Effector CD8-positive, alpha-beta T cell (primary cell): ENCODE measurements at places on chromosomes 7 and 10.
A peak's percentile ranks its signal among the peaks of the same experiment; 100 is the strongest.

DNA sequence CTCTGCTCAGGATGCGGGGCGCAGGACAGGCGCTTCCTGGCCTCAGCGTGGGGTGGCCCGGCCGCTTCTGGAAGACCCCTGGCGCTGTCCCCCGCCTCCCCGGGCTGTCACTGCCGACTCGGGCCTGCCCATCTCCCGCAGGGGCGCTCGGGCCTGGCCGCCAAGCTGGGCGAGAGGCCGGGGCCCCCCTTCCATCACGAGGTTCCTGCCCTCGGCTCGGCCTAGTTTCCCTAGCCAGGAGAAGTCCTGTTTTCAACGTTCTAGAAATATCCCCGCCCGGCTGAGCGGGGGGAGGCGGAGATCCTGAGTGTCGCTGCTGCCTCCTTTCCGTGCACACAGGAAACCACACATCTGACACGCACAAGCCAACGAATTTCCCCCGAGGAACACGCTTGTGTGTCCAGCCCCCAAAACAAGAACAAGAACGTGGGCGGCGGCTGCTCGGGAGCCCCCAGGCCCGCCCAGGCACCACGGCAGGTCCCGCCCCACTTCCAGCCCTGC is 33.7 kb downstream of the AP5Z1 start:
- DNase-seq = peak; percentile 24

- DNase-seq = peak; percentile 21
These were observed 8.7 kb upstream of the GLRX3 start for GRCh38 chr10:130127364-130128061.

DNA sequence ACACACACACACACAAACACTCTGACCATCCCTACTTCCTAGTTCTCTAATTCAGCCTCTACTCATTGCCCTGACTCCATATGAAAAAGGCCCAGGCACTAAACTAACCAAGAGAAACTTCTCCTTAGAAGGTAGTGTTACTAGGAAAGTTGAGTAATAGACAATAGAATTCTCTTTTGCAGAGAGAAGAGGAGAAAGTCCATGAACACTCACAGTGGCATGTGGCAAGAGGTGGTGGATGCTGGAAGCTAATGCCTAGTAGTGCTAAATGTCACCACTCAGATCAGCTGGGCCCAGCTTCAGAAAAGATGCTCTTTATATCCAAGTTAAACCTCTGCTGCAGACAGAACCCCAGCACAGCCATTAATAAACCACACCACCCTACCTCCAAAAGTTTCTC is 58.2 kb downstream of the SORBS1 start:
- no peak for DNase-seq

GRCh38 chr7:111756687-111757178 is 194.4 kb upstream of the IMMP2L start:
- no peak for DNase-seq

DNA sequence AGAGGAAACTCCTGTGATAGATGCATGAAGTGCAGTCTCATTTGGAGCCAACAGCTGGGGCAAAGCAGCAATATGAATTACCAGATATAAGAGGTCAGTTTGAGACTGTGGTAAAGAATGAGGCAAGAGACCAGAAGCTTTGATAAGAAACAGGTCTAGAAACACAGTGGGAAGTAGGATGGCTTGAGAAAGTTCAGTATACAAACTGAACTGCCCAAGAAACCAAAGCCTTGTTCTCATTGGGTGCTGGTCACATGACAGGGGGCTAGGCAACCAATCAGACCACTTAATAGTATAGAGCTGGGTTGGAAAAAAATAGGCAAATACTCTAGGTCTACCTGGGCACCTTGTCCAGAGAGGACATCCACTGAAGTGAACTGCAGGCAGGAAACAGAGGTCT is 46.2 kb upstream of the PLCE1 start:
- no peak for DNase-seq

DNA sequence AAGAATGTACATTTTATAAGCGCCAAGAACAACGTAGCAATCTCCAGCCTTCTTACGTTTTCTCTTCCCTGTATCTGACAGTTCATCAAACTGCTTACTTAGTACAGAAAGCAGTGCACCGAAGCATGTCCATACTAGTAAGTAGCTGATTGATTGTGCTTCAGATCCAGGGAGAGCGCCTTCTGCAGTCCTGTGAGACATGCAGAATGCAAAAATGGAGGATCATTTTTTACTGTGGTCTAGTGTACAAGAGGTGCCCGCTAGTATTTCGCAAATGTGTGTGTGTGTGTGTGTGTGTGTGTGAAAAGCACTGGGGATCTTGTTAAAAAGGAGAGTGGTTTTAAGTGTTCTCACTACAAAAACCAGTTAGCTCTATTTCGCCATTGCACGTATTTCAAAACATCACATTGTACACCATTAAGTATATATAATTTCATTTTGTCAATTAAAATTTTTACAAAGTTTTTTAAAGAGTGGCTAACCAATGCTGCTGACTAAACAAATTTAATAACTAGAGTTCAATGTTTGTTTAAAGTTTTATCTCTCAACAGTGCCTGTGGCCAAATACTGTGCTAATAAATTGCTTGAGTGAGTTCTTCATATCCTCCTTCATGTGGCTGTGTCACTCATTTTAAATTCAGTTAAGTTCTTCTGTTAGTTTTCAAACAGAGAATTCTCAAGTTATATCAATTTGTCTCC is 99.6 kb downstream of the ZMYND11 start:
- DNase-seq = no peak

DNA sequence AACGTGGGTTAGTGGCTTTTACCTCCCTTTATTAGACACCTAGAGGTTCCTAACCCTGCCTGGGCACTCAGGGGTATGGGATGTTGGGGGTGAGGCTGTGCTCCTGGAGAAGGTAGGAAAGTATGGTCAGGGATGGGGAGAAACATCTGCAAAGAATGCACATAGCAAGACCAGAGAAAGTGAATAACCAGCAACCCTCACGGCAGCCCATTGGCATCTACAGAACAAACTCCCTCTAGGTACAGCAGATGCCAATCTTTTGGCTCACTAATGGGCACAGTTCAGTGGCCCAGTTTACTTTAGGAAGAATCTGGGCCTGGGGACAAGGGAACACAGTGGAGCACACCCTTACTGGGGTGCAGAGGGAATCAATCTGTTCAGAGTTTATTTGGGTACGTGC is 143.9 kb downstream of the JAZF1 start:
- DNase-seq = no peak
